ENCODE measurements at places on chromosomes 1 and 21. TPM values are rescaled to one million over a fixed set of nuclear protein-coding genes. Genes with fewer than 3 reads are reported as not detected.

- DNase-seq = no peak
These were observed at the start of gene GPR37L1 for GRCh38 chr1:202122639-202123335. Gene GPR37L1, plus strand, starts transcription at chr1:202122917. Its CDS starts 47 bp downstream, at chr1:202122964.

DNA sequence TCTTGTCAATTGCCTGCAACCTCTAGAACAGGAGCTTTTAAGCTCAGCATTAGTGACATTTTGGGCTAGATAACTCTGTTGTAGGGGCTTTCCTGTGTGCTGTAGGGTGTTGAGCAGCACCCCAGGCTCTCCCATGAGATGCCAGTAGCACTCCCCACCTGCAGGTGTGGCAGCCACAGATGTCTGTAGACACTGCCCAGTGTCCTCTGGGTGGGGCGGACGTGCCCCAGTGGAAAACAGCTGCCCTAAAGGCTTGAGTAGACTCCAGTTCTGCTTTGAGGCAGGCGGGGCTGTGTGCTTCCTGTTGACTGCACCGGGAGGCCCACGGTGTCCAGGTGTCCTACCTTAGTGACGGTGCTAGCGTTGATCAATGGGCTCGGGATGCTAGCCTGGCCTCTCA lies 16.9 kb upstream of the PWP2 start:
- no peak for DNase-seq

- no peak for DNase-seq
These were observed 303.0 kb upstream of the AJAP1 start for GRCh38 chr1:4351453-4351852.

MAN1A2 gene
- 24.6 TPM for polyA plus RNA-seq

DNA sequence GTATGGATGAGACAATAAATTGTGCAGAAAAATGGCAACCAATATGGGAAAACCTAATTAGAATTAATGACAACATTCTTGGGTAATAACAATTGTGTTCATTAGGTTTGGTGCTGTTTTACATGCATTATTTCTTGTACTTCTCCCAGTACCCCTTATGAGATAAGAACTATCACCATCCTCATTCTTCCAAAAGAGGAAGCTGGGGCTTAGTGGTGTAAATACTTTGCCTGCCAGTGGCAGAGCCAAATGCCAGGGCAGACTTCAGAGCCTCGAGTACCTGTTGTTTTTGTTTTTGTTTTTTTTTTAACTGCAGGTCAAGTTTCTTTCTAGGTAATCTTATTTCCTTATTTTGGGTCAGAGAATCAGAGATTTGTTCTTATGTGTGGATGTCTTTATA lies 206.4 kb downstream of the RHOU start:
- DNase-seq = no peak

TLCD4 gene
- polyA plus RNA-seq = 14.0 TPM

DNA sequence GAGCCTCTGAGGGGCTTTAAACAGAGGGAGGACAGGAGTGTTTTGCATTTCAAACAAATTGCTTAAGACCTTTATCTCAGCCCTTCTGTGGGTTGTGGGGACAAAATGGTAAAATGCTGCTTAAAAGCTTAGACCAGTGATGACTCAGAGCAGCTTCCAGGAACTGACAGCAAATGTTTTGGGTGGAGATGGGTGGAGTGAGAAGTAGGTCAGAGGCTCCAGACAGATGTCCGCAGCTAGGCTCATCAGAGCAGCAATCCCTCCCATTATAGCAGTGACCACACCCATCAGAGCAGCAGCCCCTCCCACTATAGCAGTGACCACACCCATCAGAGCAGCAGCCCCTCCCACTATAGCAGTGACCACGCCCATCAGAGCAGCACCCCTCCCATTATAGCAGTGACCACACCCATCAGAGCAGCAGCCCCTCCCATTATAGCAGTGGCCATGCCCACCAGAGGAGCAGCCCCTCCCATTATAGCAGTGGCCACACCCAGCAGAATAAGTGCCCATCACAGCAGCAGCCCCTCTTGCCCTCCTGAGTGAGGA lies 532.2 kb downstream of the MATN1 start:
- DNase-seq = peak; percentile 18

- DNase-seq = no peak
These were observed 14.4 kb downstream of the PLOD1 start for GRCh38 chr1:11948822-11949458.

- DNase-seq = peak; percentile 85
These were observed 26.1 kb downstream of the GPR3 start for GRCh38 chr1:27418326-27419185.

- DNase-seq = no peak
These were observed 115.8 kb upstream of the SPAG17 start for GRCh38 chr1:118300808-118301207.

GRCh38 chr1:165844933-165845332 lies 17.5 kb downstream of the UCK2 start:
- DNase-seq = no peak
